ENCODE measurements at places on chromosomes 3 and 15.

DNA sequence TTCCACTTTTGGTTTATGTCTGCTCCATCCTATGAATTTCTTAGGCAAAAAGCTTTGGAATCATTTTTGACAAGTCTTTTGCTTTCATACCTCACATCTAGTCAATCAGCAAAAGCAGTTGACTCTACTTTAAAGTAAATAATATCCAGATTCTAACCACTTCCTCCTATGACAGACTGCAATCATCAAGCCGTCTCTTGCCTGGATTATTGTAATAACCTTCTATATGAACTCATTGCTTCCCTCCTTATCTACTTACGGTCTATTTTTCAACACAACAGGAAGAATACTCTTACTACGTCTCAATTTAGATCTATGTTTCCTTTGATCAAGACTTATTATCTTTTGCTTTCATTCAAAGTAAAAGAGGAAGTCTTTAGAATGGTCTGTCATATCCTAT is 20.7 kb downstream of the CLDN1 start:
- DNase-seq, result no peak

GRCh38 chr3:38354588-38355330 is 8.2 kb downstream of the XYLB start:
- DNase-seq, result no peak

- DNase-seq, result no peak
These were observed 29.5 kb upstream of the FAM107A start for GRCh38 chr3:58606693-58607092.

DNA sequence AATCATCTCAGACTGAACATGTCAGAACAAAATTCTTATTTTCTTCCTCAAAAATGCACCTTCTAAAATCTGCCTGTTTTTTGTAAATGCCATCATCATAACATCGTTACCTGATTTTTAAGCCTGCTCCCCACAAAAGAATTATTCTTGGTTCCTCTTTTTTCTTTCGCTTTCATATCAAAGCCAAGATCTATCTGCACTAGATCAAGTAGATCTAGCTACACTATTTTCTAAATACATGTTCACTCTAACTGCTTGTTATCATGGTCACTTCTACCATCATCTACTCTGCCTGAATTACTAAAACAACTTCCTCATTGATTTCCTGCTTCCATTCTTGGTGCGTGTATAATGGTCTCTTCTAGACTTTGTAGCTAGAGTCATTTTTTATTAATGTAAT is 217.7 kb downstream of the ARPP21 start:
- DNase-seq, result no peak

GRCh38 chr3:38109580-38110313 is 27.2 kb downstream of the ACAA1 start:
- no peak for DNase-seq

DNA sequence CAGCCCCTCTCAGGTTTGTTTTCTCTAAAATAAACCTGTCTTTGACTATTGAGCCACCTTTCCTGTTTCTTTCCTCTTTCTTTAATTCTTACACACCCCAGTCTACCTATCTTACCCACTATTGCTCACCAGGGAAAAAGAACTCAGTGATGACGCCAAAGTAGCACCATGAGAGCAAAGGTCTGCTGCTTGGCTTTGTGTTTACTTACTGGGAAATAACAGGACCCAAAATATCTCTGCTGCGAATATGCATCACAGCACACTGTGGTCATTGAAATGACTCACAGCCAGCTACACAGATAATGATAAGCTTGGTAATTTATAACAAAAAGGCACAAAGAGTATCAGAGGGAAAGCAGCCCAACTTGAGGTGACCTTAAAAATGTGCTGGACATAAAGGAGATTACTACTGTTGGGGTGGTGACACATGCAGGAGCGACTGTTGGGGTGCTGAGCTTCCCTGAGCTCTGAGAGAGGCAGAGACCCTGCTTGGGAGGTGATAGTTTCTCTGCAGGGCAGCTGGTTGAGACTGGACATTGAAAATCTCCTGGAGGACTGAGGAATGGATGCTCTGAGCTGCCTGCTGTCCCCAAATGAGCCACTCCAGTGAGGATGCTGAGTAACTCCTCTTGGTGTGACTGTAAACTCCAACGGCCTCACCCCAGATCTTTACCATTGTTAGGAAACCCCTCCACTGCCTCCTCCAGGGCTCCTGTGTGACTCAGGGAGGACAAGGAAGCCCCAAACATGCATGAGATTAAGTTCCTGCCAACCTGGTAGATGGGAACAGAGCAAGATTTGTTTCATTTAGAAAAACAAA is 14.5 kb downstream of the EFCAB12 start:
- no peak for DNase-seq

- DNase-seq, result no peak
These were observed 330.6 kb upstream of the MCTP2 start for GRCh38 chr15:93900476-93901400.

- no peak for DNase-seq
These were observed 123.2 kb downstream of the DNAJB8 start for GRCh38 chr3:128343287-128344051.

- no peak for DNase-seq
These were observed 39.2 kb downstream of the SLC6A11 start for GRCh38 chr3:10855083-10855870.

DNA sequence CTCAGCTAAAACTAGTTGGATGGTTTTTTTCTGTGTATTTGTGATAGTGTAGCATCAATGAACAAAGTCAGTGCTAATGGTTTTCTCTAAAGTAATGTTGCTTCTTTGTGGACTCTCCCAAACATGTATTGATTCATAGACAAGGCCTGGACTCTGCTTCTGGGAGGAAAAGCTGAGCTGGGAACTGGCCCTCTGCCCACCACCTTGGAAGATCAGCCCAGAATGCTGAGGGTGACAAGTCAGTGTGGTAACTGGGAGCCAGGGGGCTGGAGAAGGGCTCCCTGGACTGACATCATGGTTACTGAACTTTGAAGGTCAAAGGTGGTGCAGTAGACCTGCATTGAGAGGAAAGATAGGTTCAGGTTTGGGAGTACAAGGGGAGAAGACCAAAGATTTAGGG is 3.0 kb downstream of the ARHGAP31 start:
- DNase-seq, result no peak

GRCh38 chr3:22089284-22089683 is 338.3 kb upstream of the ZNF385D start:
- DNase-seq, result no peak

DNA sequence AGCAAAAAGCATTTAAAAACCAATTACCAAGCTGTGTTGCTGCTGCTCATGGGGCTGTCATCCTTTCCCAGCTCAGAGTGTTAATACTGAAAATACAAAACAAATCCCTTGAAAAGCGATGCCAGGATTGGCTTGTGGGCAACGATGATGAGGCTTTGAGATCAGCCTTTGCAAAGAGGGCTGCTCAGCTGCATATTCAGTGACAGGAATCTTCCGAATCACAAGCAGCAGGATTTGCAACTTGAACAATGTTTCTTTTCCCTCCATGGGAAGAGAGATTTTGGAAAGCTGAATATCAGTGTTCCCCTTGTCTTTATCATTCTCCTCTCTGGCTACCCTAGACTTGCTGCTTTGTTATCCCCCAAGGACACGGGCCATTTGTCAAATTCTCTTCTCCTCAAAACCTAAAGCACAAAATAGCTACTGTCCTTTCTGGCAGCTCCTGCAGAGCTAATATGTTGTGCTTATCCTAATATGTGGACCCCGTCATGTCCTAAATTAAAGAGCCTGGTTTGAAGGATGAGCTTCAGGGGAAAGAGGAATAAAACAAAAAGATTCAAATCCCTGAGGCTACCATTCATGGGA is 375.8 kb downstream of the GAP43 start:
- DNase-seq, result no peak

DNA sequence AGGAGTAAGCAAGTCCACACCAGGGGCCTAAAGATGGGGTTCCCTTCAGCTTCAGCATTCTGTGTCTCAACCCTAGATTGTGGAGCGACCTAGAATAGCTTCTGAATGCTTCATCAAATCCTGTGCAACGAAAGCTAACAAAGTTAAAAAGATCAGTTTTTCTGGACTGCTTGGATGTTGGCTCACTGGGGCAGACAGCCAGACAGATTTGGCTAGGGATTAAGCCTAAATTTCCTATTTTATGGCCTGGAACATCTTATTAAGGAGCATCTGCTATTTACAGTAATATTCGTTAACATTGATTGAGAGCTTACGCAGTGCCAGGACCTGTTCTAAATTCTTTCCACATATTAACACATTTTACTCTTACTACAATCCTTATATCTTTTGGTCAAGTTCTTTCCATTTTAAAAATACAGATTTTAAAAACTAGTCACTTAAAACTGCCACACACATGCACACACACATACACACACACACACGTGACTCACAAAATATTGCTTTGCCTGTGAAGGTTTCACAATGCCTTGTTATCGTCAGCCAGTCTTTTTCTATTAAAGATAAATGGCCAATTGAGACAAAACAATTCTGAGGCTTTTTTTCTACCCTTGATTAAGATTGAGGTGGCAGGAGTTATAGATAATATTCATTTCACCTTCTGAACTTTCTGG is 173.3 kb upstream of the SNTN start:
- DNase-seq, result no peak

GRCh38 chr15:65100442-65100841 is 14.6 kb downstream of the UBAP1L start:
- no peak for DNase-seq

DNA sequence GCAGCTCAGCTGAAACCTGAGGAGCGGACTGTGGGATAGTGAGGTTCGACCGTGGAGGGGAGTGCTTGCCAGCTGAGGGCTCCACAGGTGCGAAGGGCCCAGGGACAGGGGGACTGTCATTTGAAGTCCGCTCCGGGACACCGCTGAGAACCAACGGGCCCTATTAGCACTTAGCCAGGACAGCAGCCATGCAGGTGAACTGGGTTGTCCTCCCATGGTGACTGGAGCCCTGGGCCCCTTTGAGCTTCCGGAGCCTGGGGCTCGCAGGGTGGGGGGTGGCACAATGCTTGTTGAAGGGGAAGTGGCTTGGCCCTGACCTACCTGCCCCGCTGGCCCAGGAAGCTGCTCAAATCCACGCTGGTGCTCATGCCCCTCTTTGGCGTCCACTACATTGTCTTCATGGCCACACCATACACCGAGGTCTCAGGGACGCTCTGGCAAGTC is 24.7 kb downstream of the PTH1R start:
- no peak for DNase-seq

DNA sequence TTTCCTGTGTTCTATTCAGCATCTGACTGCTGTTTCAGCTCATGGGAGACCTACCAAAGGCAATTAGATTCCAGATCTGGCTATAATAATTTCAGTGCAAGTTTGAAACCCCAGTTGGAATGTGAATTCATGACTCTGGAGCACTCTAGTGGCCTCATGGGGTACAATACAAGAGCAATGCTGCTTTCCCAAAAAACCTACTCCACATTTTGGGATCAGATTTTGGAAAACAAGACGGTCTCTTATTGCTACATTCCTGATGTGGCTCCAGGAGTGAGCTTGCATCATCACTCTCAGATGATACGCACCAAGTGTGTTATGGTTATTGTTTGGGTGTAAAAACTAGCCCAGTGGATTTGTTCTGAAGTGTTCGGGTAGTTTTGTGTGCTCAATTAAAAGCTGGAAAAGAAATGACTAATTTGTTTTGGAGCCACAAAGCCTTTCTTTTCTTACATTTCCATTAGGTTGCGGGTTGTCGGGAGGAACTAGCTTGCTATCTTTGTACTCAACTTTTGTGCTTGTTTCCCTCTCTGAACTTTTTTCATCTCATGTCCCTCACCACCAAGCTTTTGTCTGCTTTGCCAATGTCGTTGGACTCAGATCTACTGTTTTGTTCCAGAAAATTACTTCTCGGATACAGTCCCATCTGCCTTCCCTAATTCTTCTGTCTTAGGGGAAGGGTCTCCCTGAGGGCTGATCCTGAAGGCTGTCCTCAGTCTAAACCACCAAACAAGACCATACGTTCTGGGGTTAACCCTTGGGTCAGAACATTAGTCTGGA is 272.1 kb downstream of the BBX start:
- no peak for DNase-seq

- peak; percentile 34 for DNase-seq
These were observed 43.1 kb upstream of the TOPAZ1 start for GRCh38 chr3:44198284-44199269.

DNA sequence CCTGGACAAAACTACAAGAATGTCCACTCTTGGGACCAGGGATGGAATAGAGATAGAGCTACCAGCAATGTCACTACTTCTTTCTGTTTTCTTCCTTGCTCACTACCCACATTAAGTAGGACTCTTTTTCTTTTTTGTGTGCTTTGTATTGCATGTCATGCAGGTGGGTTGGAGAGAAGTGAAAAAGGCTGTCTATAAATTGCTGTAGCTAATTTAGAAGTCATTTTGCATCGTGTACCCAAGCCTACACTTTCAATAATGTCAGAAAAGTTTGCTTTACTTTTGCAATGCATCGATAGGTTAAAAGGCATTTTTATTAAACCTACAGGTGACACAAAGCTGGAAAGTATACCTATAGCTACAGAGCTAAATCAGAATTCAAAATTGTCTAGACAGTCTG is 58.9 kb downstream of the GTF2E1 start:
- no peak for DNase-seq

DNA sequence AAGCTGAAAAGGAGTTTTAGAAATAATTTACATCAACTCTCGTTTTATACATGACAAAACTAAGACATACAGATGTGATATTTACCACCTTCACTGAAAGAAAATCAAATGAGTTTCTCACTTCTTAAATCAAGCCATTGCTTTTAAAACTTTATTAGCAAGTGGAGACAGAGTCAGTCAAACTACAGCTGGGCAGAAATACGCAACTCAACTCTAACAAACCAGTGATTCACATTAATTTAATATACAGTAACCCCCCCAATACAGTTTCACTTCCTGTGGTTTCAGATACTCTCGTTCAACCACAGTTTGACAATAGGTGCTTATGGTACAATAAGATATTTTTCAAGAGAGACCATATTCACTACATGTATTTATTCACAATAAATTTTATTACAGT is 477.1 kb downstream of the MAGI1 start:
- DNase-seq, result no peak

- no peak for DNase-seq
These were observed 436.9 kb upstream of the TGFBR2 start for GRCh38 chr3:30169487-30169886.

GRCh38 chr3:65945480-65945879 is 93.2 kb downstream of the MAGI1 start:
- DNase-seq, result no peak

DNA sequence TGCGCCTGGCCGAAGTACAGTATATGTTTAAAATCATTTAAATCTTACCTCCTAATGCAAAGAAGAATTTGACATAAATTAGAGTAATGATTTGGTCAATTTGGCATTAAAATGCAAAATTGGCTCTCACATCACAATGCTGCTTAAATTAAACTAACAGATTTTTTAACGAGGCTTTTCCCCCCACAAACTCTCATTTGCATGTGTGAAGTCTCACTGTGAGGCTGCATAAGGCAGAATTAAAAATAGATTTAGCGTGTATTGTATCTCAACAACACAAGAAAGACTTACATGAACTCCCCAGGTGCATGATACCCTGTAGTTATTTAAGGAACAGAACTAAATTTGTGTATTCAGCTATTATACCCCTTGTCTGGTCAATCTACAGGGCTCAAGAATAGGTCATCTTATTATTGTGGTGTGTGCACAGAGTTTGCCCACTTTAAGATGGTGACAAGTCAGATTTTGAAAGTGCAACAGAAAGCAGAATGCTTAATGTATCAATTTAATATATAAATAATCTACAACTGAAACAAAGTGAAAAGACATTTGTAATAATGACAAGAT is 897.9 kb downstream of the EPHA3 start:
- DNase-seq, result no peak
